ENCODE measurements at places on chromosomes 4 and X.

- peak; percentile 68 for DNase-seq
These were observed 99.3 kb upstream of the ARMCX2 start for GRCh38 chrX:101759000-101759399.

GRCh38 chr4:124132161-124132560 is 580.4 kb downstream of the ANKRD50 start:
- no peak for DNase-seq

- no peak for DNase-seq
These were observed 19.1 kb downstream of the RNF212 start for GRCh38 chr4:1094336-1094690.

DNA sequence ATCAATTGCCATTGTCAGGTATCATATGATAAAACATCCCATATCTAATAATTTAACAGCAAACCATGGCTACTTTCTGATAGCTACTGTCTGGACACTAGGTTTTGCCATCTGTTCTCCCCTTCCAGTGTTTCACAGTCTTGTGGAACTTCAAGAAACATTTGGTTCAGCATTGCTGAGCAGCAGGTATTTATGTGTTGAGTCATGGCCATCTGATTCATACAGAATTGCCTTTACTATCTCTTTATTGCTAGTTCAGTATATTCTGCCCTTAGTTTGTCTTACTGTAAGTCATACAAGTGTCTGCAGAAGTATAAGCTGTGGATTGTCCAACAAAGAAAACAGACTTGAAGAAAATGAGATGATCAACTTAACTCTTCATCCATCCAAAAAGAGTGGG is 7.0 kb downstream of the NPY5R start:
- no peak for DNase-seq

DNA sequence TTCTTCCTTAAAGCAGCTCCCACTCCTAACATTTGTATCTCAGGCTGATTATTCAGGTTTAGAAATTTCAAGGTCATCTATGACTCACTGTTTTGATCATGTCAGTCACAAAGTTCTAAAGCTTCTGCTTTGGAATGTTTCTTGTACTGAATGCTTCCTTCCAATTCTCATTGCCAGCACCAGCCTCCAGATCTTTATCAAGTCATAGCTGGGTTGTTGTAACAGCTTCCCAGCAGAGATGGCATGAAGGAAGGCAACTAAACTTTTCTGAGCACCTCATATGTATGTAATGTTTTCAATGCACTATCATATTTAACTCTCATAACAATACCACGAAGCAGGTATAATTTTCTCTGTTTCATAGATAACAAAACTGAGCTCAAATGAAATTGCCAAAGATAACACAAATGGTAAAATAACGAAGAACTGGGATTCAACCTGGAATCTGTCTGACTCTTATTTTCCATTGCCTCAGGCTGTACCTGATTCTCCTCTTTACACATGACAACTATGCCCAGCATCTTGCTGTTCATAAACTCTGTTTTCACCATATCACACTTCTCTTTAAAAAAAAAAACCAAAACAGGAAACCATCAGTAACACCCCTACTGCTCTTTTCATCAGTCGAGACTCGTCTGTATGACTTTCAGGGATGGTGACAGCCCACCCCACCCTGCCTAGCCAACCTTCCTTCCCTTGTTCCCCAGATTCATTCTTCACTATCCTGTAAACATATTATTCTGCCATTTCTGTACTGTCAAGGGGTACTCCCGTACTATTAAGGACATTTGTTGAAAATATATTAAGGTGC is 13.4 kb downstream of the TRPC3 start:
- no peak for DNase-seq

- DNase-seq: no peak
These were observed 107.8 kb upstream of the SCML1 start for GRCh38 chrX:17629519-17629918.

DNA sequence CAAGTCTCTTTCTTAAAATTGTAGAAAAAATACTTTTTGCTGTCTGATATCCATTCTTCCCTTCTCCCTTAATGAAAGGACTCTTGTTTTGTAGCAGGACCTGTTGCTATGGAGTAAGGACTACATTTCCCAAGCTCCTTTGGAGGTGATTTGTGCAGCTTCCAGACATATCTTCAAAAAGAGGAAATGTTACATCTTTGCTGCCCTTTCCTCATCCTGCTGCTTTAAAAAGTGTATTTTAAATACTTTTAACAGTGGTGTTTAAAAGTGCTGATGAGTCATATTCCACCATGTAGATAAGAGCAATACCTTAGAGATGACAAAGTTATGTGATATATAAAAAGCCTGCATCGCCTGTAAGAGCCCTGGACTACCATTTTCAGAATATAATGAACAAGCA is 98.7 kb downstream of the CFAP299 start:
- peak; percentile 25 for DNase-seq

- DNase-seq: peak; percentile 86
These were observed 169.8 kb downstream of the BTC start for GRCh38 chr4:74624351-74625151.

- no peak for DNase-seq
These were observed 743 bp downstream of the NKAP start for GRCh38 chrX:119942831-119943184.

GRCh38 chrX:154714925-154715324 is 36.0 kb downstream of the GAB3 start:
- DNase-seq: peak; percentile 76

GRCh38 chr4:183178201-183178600 is 79.1 kb downstream of the WWC2 start:
- DNase-seq: no peak

GRCh38 chr4:151700566-151701316 is 60.1 kb downstream of the GATB start:
- DNase-seq: no peak

DNA sequence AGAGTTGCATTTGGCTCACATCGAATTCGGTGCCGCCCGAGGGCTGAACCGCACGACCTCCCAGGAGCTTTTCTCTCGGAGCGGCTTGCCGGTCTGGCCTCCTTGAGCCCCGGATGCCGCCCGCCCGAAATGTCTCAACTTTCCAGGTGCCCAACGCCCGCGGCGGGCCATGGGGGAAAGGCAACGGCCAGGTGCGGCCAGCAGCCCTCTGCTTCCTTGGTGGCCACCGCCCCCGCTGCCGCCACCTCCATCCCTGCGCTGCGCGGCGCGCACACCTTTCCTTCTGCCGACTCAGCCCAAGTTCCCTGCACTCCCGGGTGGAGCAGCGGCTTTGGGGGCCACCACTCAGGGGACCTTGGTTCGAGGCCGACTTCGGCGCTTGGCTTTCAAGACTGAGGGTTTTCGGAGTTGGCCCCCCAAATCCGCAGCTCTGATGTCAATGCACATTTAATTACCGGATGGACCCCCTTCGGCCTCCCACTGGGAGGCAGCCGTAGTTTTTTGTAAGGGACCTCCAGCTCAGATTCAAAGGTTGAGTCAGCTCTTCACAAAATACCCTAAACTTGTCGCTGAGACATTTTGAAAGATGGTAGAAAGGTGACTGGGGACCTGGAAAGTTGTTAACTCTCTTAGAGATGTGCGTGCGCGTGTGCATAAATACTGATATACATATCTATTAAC is 1.1 kb downstream of the AFF2 start:
- DNase-seq: peak; percentile 31

DNA sequence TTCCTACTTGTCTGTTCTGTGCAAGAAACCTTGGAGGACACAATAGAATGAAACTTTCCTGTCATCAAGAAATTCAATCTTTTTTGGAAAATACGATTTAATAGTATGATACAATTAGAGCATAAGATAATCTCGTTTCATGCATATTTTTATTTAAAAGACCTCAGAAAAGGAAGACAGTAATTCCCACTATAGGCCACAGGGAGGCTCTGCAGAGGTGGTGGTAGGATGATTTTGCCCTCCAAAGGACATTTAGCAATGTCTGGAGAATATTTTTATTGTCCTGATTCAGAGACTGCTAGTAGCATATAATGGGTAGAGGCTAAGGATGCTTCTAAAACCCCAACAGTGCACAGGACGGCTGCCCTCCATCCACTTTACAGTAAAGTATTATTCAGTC is 68.7 kb downstream of the PAK3 start:
- DNase-seq: peak; percentile 28

- no peak for DNase-seq
These were observed 9.1 kb downstream of the TSPAN7 start for GRCh38 chrX:38570396-38570795.

GRCh38 chr4:52957835-52958631 is 95.9 kb downstream of the RASL11B start:
- no peak for DNase-seq

DNA sequence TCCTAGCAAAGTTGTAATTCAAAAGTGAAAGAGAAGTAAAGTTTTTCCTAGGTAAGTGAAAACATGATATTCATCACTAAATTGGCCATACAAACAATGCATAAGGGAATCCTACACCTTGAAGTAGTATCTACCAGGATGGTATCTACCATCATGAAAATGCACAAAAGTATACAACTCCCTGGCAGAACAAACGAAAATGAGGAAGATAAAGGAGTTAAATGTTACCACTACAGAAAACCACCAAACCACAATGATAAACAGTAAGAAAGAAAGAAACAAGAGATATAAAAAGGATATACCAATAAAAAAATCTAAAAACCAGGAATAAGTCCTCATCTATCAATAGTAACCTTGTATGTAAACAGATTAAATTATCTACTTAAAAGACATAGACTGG is 26.9 kb downstream of the GK2 start:
- peak; percentile 57 for DNase-seq

DNA sequence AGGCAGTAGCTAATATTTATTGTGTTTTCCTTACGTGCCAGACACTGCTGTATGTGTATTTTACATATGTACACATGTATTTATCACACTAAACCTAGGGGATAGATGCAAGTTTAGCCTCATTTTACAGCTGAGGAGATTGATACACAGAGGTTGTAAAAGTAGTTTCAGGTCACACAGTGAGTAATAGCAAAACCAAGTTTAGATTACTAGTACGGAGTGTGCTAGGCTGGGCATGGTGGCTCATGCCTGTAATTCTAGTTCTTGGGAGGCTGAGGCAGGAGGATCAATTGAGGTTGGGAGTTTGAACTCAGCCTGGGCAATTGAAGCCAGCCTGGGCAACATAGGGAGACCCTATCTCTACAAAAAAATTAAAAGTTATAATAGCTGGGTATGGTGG is 701.1 kb upstream of the ATOH1 start:
- DNase-seq: no peak

DNA sequence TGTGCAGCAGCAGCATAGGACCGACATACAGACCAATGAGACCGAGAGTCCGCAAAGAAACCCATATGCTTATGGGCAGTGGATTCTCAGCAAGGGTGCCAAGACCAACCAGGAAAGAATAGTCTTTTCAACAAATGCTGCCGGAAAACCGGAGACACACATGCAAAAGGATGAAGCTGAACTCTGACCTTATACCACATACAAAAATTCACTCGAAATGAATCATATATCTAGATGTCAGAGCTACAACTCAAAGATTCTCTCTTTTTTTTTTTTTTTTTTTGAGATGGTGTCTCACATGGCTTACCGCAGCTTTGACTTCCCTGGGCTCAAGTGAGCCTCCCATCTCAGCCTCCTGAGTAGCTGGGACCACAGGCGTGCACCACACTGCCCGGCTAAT is 16.0 kb upstream of the MXD4 start:
- DNase-seq: no peak

DNA sequence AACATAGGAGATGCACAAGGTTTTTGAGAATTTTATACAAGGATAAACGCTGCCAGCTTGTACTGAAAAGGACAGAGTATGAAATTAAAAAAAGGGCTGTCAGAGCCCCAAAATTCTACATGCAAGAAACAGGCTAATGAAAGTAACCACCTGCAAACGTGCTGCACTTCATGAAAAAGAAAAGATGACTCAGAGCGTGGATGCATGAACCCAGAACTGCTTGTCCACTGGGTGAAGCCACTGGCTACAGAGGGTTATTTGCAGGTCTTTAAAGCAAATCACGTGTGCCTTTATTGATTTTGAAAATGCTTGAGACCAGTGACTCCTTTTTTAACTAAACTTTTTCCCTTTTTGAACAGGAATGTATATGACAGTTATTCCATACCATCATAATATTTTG is 25.3 kb upstream of the FRMD7 start:
- no peak for DNase-seq

GRCh38 chrX:15167826-15168225 is 102.1 kb downstream of the ASB9 start:
- DNase-seq: no peak

DNA sequence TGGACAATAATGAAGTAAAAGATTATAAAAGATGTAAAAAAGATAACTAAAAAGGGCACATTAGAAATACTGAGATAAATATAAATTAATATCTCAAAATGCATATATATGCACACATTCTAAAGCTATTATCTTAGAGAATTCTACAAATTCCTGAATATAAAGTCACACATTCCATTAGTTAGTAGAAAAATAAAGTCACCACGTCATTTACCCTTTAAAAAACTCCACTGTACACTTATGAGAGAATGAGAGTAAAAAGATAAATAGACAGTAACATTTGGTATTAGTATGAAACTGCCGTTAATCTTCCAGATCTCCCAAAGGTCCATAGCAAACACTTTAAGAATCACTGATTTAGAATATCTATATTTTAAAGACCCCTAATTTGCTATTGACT is 67.2 kb upstream of the IL15 start:
- no peak for DNase-seq

DNA sequence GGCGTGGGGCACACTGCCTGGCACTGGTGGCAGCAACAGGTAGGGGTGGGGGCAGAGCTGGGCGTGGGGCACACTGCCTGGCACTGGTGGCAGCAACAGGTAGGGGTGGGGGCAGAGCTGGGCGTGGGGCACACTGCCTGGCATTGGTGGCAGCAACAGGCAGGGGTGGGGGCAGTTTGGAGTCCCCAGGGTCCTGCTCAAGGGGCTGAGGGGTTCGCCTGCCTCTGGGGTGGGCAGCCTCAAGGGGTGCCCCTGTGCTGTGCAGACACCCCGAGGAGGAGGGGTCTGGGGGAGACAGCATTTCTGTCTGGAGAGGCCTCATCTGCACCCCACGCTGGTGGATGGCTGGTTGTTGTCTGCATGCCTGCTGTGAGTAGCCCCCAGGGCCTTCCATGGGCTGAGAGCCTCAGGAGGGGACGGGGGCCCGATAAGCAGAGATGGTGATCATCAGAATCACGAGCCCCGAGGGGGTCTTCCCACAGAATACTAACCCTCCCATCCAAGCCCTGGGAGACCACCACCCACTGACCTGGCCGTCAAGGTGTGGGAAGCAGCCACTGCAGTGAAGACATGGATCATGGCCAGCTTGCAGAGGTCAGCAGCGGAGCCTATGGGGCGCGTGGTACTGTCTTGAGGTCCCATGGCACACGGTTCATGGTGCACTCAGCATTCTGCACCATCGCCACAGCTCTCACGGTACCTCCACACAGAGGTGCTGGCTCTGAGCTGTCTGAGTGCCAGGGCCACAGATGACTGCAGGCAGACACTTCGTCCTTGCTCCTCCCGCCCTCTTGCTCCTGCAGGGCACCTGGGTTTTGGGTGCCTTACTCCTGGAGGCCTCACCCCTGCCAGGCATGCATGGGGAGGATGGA is 21.5 kb downstream of the NAT8L start:
- DNase-seq: no peak

- no peak for DNase-seq
These were observed 36.5 kb downstream of the TMPRSS11B start for GRCh38 chr4:68209003-68209402.

DNA sequence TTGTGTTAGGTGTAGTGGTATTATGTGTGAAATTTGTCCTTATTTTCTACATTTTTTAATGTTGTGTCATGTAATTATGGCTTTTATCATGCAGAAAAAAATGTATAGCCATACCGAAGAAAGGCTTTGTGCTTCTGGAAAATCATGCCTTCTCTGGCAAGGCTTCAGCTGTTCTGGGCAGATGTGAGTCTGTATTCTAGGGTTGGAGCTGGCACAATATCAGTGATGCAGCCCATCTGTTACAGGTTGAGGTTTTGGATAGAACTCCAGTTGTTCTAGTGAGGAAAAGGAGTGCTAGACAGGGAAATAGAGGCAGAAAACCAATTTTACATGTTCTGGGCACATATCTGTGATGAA is 44.8 kb upstream of the PRSS12 start:
- DNase-seq: no peak
